ENCODE measurements at places on chromosomes 7 and 10.

DNA sequence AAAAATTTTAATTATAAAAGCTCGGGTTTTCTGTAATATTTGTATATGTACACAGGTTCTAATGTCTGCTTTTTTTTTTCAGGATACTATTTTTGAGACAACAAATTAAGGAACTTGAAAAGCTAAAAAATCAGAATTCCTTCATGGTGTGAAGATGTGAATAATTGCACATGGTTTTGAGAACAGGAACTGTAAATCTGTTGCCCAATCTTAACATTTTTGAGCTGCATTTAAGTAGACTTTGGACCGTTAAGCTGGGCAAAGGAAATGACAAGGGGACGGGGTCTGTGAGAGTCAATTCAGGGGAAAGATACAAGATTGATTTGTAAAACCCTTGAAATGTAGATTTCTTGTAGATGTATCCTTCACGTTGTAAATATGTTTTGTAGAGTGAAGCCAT, 57.9 kb upstream of the BAMBI start:
- DNase-seq, result no peak

DNA sequence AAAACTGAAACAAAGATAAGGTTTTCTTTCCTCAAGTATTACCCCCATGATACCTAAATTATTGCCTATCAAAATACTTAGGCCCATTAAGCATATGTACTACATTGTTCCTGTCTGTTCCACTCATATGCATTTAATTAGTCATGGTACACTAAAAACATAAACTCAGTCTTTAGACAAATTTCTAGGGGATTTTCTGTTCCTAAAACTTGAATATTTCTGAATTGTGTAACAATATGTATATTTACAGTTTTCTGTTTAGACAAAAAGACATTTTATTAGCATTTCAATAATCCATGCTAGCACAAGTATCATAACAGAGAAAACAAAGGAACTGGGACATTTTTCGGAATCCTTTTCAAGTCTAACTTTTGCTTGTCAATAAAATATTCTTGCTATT, 234.2 kb downstream of the CRPPA start:
- no peak for DNase-seq

GRCh38 chr10:2990764-2991163, 76.6 kb upstream of the PFKP start:
- no peak for DNase-seq

GRCh38 chr7:156772725-156773124, 120.3 kb downstream of the LMBR1 start:
- DNase-seq, result no peak

DNA sequence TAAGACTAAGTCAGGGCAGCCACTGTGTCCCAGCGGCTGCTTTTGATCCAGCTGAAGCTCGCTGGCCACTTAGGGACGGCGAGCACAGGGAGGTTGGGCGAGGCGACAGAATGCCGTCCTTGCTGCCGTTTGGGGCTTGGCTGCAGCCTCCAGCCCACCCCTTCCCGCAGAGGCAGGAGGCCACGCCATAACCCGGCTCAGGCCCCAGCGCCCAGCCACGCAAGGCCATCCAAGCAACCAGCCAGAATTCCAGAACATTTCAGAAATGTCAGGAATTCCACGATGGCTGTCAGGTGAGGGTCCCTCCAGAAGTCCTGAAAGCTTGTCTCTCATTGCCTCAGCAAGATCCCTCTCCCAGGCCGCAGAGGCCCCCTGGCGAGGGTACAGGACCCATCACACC, 479.1 kb upstream of the FOXK1 start:
- no peak for DNase-seq

GRCh38 chr7:137276189-137276588, 67.3 kb downstream of the PTN start:
- no peak for DNase-seq

- no peak for DNase-seq
These were observed 354.0 kb upstream of the NRP1 start for GRCh38 chr10:33688506-33688905.

GRCh38 chr10:58409956-58410610, 24.9 kb downstream of the TFAM start:
- DNase-seq, result no peak

- no peak for DNase-seq
These were observed 287.1 kb upstream of the C7orf33 start for GRCh38 chr7:148303295-148304082.

- no peak for DNase-seq
These were observed 83.6 kb downstream of the PROSER2 start for GRCh38 chr10:11906714-11907113.

GRCh38 chr7:47386273-47386835, 195.6 kb downstream of the TNS3 start:
- DNase-seq, result no peak

DNA sequence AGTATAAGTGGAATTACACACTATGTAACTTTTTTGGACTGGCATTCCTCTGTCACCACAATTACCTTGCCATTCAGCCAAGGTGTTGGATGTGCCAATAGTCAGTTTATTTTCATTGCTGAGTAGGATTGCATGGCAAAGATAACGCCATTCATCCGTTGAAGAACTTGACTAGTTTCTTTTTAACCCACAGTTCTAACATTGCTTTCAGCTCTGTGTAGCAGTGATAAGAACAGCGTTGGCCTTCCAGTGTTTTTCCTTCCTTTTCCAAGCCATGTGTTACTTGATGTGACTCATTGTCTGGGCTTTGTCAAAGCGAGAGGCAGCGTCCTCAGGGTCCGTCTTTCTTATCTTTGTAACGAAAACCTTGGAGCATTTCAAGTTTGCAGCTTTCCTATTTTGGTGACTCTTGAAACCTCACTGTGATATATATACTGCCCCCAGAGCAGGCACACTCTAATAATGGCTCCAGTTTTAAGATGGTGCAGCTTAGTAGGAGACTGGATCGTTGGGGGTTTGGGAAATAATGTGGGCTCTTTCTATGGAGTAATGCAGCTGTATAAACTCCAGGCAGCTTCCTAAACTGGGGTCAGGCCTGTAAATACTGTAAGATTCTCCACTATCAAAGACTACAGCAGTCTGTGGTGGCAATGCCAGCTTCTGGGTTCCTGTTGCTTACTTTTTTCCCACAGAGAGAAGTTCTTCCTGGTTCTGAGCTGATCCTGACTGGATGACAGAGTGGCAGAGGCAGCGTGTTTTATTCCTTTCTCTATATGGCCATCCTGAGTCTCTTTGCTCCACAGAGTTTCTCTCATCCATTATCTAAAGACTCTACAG, 41.7 kb downstream of the AKR1E2 start:
- DNase-seq, result no peak

- no peak for DNase-seq
These were observed 17.1 kb upstream of the ING3 start for GRCh38 chr7:120933475-120933874.

- DNase-seq, result no peak
These were observed 128.3 kb downstream of the AMPH start for GRCh38 chr7:38502848-38503247.

- no peak for DNase-seq
These were observed 27.9 kb downstream of the C7orf25 start for GRCh38 chr7:42883950-42884349.

DNA sequence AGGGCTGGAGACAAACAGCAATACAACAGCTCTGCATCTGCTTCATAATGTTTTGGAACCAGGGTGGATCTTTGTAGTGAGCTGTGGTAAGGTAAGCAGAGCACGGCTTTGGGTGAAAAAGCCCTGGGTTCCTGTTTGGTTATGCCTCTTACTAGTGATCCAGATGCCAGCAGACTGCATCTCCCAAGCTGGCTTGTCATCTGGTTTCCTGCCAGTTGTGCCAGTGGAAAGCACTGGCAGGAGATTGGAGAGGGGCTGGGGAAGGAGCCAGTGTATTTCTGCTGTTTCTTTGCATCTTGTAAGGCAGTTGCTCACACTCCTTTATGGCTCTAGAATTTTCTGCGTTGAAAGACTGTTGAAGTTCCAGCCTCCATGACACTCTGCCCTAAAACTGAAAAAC, 137.6 kb downstream of the TSPAN12 start:
- DNase-seq, result no peak

DNA sequence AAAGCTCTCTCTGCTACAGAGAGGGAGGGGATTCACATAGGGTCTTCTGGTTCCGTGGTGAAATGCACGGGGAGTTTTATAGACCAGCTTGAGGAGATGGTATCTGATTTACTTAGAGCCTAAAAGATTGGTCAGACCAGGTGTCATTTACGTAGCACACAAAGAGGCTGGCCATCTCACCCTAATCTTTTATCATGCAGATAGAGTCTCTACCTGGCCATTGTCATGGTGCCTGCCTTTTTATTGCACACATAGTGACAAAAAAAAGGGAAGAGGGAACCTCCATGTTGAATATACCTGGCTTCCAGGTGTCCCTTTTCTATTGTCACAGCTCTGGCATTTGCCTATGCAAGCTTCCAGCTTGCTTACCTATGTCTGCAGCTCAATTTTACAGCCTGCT, 1456.1 kb downstream of the GATA3 start:
- DNase-seq, result no peak

DNA sequence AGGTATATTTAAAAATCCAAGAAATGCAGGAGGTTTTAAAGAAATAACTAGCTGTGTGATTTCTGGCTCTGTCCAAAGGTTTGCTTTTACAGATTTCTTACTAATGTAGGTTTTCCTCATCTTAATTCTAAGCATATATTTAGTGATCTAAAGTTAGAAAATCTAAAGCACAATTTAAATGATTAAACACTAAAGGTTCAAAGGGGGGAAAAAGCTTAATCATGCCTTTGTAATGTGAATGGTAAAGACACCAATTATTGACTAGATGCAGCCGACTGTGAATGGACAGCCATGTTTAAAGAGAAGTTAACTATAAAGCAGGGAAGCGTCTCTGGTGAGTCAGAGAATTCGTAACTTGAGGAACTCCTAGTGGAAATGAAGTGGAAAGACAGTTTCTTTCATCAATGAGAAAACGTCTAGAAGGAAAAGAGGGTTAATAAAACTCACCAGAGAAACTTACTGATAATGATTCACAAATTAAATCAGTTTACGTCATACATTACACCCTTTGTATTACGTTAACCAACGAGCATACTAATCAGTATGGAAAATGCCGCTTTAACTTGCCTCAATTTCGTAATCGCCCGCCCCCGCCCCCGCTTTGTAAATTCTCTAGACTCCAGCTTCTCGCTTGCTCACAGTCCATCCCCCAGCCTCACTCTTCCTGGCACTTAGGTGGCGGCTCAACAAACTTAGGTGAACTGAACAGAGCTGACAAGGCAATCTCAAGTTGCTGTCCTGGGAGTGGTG, 1.1 kb upstream of the HBP1 start:
- DNase-seq, result peak; percentile 14

GRCh38 chr7:54843841-54844355, 84.9 kb upstream of the SEC61G start:
- DNase-seq, result no peak

DNA sequence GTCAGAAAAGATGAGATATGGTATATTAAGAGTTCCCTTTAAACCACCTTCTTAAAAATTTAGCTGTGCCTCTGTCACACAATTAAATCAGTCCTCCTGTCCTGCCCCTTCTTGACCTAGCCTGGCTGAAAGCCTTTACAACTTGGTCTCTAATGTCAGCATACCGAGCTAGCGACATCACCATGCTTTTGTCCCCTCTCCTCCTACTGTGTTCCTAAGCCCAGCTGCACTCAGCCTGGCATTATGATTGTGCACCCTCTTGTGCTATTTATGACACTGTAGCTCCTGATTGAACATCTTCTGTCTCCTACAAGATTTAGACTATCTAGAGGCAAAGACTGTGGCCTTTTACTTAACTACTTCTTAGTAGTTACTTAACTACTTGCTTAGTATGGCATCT, 29.2 kb downstream of the TDRD1 start:
- no peak for DNase-seq

DNA sequence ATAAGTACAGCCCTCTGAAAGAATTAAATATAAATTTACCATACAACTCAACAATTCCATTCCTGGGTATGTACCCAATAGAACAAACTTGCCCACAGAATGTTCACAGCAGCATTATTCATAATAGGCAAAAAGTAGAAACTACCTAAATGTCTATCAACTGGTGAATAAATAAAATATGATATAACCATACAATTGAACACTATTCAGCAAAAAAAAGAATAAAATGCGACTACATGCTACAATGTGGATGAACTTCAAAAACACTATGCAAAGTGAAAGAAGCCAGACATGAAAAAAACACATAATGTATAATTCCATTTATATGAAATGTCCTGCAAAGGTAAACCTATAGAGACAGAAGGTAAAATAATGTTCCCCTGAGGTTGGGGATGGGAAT, 2.0 kb upstream of the CPN1 start:
- no peak for DNase-seq

GRCh38 chr10:6980353-6980752, 400.3 kb upstream of the PRKCQ start:
- peak; percentile 45 for DNase-seq

DNA sequence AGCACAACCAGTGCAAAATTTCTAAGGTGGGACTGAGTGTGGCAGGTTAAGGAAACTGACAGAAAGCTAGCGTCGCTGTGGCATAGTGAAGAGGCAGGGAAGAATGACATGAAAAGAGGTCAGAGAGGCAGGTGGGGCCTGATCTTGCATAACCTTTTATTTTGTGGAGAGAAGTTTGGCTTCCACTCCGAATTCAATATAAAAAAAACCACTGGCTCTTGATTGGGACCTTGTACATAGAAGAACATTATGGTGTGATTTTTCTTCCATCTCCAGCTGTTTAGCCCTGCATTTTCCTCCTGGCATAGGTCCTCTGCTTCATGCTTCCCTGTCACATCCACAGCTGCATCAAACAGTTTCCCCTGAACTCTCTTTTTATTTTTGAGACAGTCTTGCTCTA, 170.5 kb upstream of the MEOX2 start:
- DNase-seq, result no peak

GRCh38 chr10:25582961-25583360, 351.1 kb upstream of the MYO3A start:
- no peak for DNase-seq

GRCh38 chr7:4531236-4531635, 150.9 kb upstream of the FOXK1 start:
- DNase-seq, result no peak

- DNase-seq, result no peak
These were observed 1.9 kb downstream of the BRAF start for GRCh38 chr7:140922741-140923345.

DNA sequence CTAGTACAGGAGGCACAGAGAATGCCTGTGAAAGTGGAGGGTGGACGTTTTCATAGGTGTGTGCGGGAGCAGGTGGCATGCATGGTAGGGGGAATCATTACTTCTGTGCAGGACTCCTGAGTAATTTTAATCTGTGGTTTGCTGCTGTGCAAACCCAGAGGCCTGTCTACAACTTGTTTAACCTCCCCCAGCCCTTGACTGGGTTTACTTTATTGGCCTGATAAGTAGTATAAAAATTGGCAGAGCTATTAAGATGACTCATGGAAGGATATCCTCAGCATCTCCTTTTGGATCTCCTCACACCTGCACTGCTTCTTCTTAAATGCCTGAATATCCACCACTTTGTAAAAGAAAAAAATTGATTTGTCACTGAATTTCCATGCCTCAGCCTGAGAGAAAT, 104.8 kb downstream of the AUTS2 start:
- no peak for DNase-seq

- no peak for DNase-seq
These were observed 31.7 kb upstream of the ANAPC16 start for GRCh38 chr10:72184156-72184555.

Measured in DND-41 (cell line).